Activated naive CD8-positive, alpha-beta T cell treated with anti-CD3 and anti-CD28 coated beads, Interleukin-2, amount 50 U/mL, for 24 hours (primary cell): ENCODE measurements at places on chromosomes 13 and 19.
A peak's percentile ranks its signal among the peaks of the same experiment; 100 is the strongest.

DNA sequence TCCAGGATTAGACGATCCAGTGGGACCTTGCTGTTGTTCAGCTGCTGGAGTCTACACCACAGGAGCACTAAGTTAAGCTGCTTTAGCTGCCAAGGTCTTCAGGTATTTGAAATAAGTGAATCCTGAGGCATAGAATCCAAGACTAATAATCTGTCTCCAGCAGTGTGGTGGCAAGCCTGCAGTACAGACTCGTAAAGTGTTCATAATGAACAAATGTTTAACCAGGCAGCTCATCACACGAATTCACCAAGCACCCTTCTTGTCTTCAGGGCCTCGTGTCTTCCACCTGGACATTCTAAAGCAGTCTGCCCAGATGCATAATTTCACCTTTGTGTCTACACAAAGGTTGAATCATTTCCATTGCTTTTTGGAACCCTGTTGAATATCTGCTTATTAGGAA lies 5.3 kb downstream of the ATP11A start:
- no peak for DNase-seq

GRCh38 chr13:31674051-31674450 lies 65.3 kb upstream of the RXFP2 start:
- DNase-seq, result no peak

DNA sequence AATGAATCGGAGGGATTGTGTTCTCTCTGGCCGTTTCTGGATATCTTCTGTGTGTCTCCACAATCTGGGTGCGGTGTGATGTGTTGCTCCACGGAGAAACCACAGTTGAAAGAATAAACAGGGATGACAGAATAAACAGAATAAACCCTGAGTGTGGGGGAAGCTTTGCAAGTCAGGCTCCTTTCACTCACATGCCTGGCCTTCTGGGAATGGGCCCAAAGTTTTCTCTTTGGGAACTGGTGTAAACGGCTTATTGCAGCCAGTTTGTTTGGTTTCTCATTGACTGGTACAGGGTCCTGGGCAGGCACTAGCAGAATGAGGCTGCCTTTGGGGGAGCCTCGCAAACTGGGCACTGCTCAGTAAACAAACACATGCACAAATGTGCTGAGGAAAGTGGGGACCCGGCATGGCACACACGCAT lies 324.7 kb downstream of the DLEU7 start:
- DNase-seq, result no peak

GRCh38 chr13:110286833-110287819 lies 19.8 kb downstream of the COL4A1 start:
- DNase-seq, result no peak

DNA sequence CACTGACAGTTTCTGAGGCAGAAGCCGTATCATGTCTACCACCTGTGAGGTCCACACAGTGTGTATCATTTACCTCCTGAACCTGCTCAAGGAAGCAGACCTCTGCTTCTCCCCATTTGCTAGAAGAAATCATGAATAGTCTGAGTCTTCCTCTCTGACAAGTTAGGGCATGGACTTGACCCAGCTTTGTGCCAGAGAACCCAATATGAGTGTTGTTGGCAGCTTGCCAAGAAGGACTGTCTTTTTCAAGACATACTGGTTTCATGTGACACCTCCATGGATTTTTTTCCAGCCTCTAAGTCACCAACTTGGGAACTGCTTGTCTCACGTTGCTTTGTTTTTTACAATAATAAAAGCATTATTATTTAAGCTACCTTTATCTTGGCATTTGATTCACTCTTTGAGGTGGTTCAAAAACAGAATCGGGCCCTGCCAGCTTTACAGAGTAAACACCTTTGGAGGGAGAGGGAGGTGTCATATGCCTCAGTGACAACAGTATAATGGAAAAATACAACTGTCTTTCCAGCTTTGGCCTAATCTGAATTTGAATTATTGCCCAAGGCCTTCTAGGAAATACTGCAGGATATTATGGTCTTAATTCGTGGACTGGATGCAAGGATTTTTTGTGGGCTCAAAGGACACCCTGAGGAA lies 9.6 kb downstream of the ZNF211 start:
- DNase-seq, result no peak

DNA sequence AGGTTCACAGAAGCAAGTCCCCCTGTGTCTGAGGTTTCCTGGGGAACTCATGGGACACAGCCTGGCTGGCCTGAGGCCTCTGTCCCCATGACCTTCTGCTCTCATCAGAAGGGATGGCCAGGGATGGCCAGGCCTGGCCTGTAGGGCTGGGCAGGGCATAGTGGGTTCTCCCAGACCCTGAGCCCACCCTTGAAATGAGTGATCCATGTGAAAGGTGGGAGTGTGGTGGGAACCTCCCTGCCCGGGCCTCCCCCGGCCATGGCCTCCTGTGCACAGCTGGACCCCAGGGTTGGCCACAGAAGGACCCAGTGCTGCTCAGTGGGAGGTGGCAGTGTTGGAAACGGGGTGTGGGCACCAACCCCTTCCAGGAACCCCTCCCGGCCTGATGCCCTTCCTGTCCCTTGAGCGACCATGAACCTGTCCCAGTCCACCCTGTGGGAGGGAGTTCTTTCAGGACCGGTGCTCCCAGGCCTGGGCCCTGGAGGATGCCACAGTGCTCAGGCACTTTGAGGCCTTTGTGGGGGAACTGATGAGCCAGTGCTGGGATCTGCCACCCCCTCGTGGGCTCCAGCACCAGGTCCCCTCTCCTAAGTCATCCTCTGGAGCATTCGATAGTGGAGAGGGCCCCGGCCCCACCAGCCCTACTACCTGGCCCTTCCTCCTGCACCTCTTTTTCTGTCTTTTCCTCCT lies 15.5 kb upstream of the ZNF14 start:
- DNase-seq, result no peak

GRCh38 chr13:88919970-88920628 lies 1248.9 kb downstream of the SLITRK5 start:
- DNase-seq, result peak; percentile 6

GRCh38 chr19:28468701-28469459 lies 744.1 kb downstream of the UQCRFS1 start:
- peak; percentile 20 for DNase-seq

DNA sequence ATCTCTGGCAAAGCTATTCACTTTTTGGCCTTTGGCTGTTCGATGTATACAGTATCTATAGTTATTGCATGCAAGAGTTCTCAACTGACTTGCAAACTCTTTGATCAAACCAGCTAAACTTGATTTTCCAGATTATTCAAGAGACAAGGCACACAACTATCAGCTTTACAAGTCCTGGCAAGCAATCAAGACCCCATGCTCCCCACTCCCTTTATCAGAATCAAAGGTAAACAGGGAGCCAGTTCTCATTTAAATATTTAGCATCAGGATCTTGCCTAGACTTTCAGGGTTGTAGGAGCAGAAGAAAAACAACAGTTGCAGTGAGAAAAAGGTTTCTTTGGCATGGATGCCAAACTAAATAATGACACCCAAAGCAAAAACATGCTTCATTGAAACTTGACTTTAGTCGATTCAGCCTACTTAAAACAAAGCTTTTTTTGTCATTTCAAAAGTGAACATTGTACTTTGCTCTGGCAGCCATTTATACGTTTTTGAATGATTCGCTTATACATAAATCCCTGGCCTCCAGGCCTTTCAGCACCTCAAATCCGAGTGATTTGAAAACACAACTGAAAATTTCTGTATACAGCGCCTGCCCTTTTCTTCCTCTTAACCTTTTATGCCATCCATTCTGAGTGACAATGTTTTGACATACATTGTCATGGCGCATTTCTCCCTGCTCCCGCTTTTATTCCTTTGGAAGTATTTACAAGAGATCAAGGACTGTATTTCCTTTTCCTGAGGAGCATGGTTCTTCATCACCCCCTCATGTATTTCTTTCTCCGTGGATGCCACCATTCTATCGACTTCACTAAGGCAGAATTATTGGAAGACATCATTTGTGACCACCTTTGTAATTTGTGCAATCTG lies 340.8 kb downstream of the KLF5 start:
- DNase-seq, result no peak

GRCh38 chr13:21823949-21824348 lies 153.1 kb downstream of the FGF9 start:
- no peak for DNase-seq

DNA sequence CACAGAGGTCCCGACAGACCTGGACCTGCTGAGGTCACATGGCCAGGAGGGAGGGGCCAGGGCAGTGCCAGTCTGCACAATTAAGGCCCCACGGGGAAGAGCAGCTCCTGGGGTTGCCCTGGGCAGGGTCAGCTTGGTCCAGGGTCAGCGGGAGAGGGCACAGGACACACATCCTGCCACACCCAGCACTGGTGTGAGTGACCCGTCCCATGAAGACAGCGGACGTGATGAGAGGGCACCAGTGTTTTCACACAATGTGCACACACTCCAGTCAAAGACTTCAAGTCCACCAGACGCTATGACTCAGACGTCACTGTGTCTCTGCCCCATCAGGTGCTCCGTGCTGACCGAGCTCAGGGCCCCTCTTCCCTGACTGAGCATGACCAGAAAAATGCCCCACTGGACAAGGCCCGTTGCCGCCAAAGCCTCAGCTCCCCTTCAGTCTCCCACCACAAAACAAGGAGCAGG lies 4.2 kb downstream of the TMEM259 start:
- DNase-seq, result no peak

- no peak for DNase-seq
Observed at GRCh38 chr13:98219685-98220084, 42.6 kb upstream of the RNF113B start.

- DNase-seq, result no peak
Observed at GRCh38 chr13:108120302-108120701, 95.0 kb downstream of the LIG4 start.

GRCh38 chr13:97567510-97568243 lies 133.7 kb downstream of the RAP2A start:
- no peak for DNase-seq

GRCh38 chr19:2728783-2729387 lies 7.7 kb upstream of the DIRAS1 start:
- DNase-seq, result no peak

- DNase-seq, result no peak
Observed at GRCh38 chr13:54945973-54946372, 1917.4 kb downstream of the OLFM4 start.

DNA sequence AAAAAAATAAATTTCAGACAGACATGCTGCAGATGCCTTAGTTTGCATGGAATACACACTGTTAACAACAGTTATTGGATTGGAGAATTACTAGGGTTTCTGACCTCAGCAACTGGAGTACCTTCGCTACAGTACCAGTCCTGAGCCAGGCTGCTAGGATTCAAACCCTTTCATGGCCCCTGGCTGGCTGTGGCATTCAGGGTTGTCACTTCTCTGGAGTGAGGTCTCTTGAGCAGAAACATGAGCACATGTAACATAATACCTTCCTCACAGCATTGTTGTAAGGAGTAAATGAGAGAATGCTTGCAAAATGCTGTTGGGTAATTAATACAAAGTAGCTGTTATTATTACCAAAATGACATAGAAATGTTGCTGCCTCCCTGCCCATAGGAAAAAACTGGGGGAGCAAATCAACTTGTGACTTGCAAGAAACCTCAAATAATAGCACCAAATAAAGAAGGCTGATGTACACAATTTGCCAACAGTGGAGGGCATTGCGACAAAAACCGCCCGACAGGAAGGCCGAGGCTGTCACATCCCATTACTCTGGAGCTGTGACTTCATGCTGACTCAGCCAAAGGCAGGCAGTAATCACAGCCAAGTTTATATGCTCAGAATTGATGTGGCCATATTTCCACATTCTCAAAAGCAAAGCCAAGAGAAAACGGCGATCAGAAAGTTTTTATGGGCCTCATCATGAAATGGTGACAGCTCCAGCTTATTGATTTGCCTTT lies 100.4 kb downstream of the RFC3 start:
- DNase-seq, result no peak

- no peak for DNase-seq
Observed at GRCh38 chr19:22634450-22634827, 315 bp downstream of the ZNF492 start.

GRCh38 chr13:105220881-105221280 lies 1314.6 kb downstream of the EFNB2 start:
- DNase-seq, result no peak

DNA sequence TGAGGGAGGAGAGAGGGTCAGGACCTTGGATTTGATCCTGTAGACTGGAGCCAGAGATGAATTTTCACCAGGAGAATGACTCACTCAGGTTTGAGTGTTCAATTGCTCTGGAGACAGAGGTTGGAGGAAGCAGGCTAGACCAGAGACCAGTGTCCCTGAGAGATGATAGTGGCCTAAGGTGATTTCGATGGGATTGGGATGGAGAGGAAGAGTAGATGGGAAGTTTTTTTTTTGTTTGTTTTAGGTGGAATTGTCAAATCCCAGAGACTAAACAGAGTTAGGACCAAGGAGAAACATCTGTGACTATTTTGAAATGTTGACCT lies 2.3 kb downstream of the CEBPG start:
- no peak for DNase-seq

GRCh38 chr19:45809643-45810159 lies 5.4 kb downstream of the RSPH6A start:
- DNase-seq, result no peak

DNA sequence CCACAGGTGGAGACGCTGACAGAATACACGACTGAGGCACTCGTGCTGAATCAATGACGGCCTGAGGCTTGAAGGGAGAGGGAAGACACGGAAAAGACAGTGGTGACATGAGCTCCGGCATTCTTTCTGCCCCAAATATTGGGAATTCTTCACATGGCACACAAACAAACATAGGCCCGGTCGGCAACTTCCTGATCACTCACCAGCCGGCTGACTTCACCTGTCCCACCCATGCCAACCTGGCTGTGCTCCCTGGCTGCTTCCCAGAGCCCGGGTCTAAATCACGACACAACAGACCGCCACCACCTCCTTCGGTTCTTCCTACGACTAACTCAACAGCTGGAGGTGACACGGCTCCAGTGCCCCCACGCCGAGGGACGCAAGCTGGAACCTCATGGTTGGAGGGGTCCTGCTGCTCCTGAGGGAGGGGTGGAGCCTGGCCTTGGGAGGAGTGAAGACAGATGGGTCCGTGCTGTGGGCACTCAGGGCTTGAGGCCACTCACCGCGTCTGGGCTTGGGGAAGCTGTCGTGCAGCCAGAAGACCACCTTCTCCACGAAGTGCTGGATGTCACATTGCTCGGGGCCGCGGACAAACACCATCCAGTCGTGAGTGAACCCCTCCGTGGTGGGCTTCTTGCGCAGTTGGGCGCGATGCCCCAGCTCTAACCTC lies 9.6 kb downstream of the MLLT1 start:
- no peak for DNase-seq

GRCh38 chr13:109873351-109874123 lies 87.2 kb upstream of the IRS2 start:
- DNase-seq, result no peak

DNA sequence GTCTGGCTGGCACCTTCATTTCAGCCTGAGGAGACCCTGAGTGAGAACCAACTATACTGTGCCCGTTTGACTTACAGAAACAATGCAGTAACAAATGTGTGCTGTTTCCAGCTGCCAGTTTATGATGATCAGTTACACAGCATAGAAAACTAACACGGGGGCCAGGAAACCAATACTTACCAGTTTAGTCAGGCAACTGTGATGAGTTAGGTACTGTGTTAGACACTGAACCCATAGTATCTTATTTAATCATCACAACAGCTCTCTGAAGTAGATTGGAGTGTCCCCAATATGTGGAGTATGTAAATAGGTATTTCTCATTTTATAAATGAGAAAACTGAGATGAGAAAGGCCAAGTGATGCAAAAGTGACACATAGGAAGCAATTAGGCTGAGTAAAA lies 620.9 kb upstream of the KLF12 start:
- no peak for DNase-seq

- DNase-seq, result no peak
Observed at GRCh38 chr19:45439190-45439568, 15.5 kb upstream of the ERCC1 start.
